Sciatic nerve (tissue), 2 donors: ENCODE measurements at places on chromosomes 7 and 10. TPM values are rescaled to one million over a fixed set of nuclear protein-coding genes. Genes with fewer than 3 reads are reported as not detected.

NUP205 gene
- total RNA-seq: 46.8 TPM

BAMBI gene
- 15.6 TPM for total RNA-seq

TCAF2 gene
- total RNA-seq: 2.5 TPM

DNA sequence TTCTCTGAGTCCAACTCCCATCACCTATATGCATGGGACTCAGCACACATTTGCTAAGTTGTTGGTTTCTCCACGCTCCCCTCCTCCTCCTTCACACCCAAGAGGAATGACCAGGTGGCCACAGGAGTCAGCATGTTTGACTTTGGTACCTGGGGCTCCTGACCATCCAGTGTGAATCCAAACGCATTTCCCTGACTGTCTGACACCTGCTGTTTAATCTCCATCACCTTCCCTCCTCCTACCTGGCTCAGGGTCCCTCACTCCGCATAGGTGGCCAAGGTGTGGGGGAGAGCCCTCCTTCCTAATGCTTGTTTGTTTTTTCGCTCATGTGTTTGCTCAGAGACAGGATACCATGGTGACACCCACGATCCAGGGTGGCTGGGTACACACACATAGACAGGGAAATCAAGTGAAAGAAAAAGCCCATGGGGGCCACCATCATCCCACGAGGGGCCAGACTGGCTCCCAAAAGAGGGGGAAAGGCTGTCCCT lies 194.9 kb downstream of the KCNMA1 start:
- no peak for DNase-seq

GRCh38 chr7:157347217-157347904 lies 10.6 kb downstream of the DNAJB6 start:
- no peak for DNase-seq

- no peak for DNase-seq
Measured at GRCh38 chr7:116340943-116341907, 130.9 kb downstream of the TES start.

GRCh38 chr7:36096460-36097095 lies 56.5 kb upstream of the EEPD1 start:
- DNase-seq: no peak
